ENCODE measurements at places on chromosomes 1 and 21.

GRCh38 chr1:99297923-99298322 lies 33.6 kb downstream of the PLPPR4 start:
- DNase-seq: no peak

- no peak for DNase-seq
These were observed 95.1 kb upstream of the SOD1 start for GRCh38 chr21:31564439-31564838.

- DNase-seq: no peak
These were observed 208.8 kb upstream of the JUN start for GRCh38 chr1:58992643-58993042.

- no peak for DNase-seq
These were observed 15.7 kb upstream of the RCAN1 start for GRCh38 chr21:34630536-34631143.

DNA sequence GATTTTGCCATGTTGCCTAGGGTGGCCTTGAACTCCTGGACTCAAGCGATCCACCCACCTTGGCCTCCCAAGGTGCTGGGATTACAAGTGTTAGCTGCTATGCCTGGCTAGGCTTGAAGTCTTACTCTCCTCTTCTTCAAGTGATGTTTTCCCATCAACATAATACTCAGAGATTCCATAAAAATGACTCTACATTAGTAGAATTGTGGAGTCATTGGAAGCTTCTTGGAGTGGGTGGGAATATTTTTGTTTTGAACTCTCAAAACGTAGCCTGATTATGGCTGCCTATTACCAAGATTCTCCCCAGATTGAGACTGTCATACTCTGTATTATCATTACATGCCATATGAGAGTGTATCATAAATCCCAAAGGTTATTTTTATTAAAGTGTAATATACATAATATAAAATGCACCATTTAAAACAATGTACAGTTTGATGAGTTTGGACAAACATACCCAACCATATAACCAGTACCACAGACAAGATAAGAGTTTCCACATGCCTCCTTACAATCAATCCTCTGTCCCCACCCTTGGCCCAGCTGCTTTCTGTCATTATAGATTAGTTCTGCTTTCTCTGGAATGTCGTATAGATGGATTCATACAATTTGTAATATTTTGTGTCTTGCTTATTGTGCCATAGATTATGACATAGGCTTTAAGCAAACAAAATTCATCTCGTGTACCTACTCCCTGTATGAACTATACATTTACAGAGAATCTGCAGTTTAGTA lies 8.0 kb upstream of the DNM3 start:
- no peak for DNase-seq

DNA sequence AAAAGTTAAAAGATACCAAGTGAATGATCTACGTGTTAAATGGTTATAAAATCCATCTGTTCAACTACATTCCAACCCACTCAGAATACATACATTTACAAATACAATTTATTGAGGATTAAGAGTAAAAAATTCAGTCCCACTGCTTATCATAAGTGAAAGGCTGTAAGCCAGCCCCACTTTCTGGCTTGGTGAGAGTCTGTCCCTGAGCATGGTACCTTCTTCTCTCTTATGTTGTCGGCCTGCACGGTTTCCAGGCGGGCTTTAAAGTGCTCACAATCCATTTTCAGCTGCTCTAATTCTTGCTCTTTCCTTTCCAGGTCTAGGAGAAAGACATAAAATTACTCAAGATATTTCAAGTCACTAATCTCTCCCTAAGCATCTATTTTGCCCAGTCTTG lies 15.2 kb downstream of the HSF2BP start:
- no peak for DNase-seq

DNA sequence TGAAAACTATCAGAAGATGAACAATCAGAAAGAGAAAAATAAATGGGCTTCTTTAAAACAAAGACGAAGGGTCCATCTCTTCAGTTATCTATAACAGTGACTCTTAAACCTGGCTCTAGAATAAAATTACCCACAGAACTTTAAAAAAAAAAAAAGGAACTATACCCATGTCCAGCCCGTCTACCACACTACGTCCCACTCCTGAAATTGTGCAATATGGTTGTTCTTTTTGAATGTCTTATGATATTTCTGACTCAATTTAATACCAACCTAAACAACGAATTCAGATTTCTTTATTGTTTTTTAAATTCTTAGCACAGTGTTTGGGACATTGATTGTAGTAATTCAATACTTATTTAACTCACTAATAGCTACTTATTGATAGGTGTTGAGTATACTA lies 246.3 kb downstream of the DPYD start:
- no peak for DNase-seq

DNA sequence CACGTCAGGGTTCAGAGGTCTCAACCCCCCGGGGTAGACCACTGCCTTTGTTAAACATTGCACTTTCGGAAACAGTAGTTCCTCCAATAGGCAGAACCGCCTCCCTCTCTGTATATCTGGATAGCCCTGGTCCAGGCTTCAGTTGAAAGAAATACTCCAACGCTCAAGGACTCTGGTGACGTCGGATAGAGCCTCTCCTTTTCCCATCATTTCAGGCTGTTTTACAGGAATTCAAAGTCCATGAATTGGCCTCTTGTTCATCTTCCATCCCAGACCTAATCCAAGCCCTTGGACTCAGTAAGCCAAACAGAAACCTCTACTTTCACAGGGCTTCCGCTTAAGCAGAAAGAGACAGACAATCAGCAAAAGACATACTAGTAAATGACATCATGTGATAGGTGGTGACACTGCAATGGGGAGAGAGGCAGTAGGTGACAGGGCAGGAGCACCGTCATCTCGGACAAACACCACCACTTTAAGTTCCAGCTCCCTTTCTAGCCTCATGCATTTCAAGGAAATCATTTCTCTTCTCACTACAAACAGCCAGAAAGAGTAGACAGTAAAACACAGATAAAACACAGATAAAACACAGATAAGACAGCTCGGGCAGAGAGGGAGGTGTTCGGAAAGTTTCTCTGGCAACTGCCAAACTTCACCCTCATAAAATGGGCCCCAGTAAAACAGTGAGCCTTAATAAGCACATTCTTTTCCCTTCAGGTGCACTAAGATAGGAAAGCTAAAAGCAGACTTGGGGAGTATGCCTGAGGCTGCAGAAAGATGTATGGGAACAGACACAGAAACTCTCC lies 2.3 kb upstream of the PLA2G2A start:
- DNase-seq: no peak

All from activated T-helper 1 cell treated with Interleukin-2 at 50 U/mL for 16 hours (primary cell).